ENCODE measurements at places on chromosomes 2 and 18. TPM values are rescaled to one million over a fixed set of nuclear protein-coding genes. Genes with fewer than 3 reads are reported as not detected.

GRCh38 chr2:201471732-201472393 lies 20.3 kb downstream of the STRADB start:
- no peak for DNase-seq

- DNase-seq: no peak
Observed at GRCh38 chr2:206481056-206481455, 37.7 kb downstream of the ADAM23 start.

DNA sequence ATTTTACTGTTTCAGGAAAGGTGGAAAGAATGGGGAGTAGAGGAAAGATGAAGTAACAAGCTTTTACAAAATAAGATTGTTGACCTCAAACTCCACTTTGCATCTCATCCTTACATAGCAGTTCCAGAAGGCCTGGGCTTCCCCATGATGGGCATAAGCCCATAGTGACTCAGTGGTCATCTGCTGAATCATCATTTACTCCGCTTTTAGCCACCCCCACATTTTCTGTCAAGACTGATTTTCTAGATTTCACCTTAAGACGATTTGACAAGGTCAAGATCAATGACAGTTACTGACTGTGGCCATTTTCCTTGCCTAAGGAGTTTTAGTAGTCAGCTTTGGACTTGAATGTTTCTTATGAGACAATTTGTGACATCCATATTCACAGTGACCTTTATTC lies 49.4 kb downstream of the PLEKHM3 start:
- DNase-seq: no peak

DNA sequence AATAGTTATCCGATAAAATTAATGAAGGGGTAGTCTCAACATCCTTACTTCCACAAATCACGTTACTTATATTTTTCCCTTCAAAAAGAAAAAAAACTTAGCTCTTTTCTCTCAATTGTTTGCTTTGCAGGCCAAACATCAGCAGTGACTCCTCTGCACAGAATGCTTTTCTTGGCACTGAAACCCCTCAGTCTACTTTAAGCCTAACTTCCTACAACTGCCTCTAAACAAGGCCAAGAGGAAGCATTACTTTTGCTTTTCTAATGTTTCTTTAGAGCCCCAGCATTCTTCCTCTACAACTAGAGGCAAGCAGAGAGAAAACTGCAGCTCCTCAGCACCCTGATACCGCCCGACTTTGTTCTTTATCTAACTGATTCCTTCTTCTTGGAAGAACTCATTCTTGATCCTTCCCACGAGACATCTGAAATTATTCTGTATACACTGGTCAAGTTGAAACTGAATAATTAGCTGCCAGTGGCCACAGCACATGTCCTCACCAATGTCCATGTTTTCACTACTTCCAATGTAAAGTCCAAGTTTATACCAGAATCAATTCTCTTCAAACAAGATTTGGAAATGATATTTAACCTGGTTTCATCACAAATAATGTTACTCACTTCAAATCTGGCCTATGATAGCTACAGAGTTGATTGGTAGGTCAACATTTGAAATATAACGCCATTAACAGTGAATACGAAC lies 55.3 kb downstream of the DTNB start:
- DNase-seq: no peak

DNA sequence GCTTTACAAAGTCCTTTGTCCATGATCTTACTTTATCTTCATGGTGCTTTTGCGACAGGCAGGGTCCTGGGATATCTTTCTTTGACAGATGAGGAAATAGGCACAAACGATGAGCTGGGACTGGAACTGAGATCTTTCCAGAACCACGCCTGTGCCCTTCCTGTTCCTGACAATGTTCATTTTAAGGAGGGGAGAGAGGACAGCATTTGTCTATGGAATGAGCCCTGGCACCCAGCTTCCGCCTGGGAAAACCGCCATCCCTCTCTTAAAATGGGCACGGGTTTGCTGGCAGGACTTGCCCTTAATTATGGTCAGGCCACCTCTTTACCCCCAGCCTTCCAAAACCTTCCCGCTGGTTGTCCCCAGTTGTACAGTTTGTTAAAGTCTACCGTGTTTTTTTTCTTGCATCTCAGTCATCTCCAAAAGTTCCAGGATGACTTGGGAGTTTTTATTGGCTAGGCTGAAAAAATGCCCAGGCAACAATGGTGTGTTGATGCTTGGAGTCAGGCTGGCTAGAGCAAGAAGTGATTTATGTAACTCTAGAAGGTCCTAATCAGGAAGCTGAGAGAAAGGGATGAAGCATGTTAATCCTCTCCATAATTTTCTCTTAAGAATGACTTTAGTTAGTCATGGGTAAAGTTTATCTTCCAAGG lies 264.9 kb upstream of the EPAS1 start:
- DNase-seq: no peak

Gene TLX2
- not detected for total RNA-seq

Gene RIT2
- not detected for total RNA-seq

Measured in posterior vena cava (tissue), 2 donors.